ENCODE measurements at places on chromosomes 5 and 9. TPM values are rescaled to one million over a fixed set of nuclear protein-coding genes. Genes with fewer than 3 reads are reported as not detected.

The ZNF462 gene
- polyA plus RNA-seq: 6.3 TPM

The SREK1IP1 gene
- 6.5 TPM for polyA plus RNA-seq

The PCDHB10 gene
- polyA plus RNA-seq: 0.78 TPM

The IFNB1 gene
- polyA plus RNA-seq: not detected

The WDR38 gene
- polyA plus RNA-seq: not detected

The C9orf50 gene
- 0.14 TPM for polyA plus RNA-seq

The NDUFAF2 gene
- polyA plus RNA-seq: 53.2 TPM

DNA sequence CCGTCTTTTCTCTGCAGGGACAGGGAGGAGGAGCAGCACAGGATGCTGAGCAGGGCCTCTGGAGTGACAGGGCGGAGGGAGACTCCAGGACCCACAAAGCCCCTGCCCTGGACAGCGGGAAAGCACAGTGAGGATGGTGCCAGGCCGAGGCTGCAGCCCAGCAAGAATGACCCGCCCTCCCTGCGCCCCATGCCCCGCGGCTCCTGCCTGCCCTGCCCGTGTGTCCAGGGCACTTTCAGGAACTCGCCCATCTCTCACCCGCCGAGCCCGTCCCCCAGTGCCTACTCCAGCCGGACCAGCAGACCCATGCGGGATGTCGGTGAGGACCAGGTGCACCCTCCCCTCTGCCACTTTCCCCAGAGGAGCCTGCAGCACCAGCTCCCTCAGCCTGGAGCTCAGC lies 9.1 kb upstream of the EXOC3 start:
- no peak for DNase-seq

GRCh38 chr9:87722393-87723088 lies 3.4 kb upstream of the CTSL start:
- no peak for DNase-seq

DNA sequence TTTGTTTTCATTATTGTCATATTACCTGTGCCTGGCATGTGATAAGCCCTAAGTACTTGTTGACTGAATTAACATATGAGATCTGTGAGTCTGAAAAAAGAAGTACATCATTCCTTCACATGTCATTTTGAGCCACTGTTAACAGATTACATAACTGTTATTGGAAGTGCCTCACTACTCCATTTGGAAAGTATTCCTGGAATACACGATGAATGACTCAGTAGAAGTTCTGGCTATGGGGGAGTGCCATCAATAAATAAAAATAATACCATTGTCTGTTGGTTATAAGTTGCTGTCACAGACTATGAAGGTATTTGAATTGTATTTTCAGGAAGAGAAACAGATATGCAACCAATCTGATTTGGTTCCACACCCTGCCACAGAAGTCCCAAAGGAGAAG lies 12.9 kb downstream of the NIPSNAP3B start:
- DNase-seq: peak; percentile 56

GRCh38 chr5:116009806-116010205 lies 22.5 kb upstream of the ARL14EPL start:
- DNase-seq: no peak

DNA sequence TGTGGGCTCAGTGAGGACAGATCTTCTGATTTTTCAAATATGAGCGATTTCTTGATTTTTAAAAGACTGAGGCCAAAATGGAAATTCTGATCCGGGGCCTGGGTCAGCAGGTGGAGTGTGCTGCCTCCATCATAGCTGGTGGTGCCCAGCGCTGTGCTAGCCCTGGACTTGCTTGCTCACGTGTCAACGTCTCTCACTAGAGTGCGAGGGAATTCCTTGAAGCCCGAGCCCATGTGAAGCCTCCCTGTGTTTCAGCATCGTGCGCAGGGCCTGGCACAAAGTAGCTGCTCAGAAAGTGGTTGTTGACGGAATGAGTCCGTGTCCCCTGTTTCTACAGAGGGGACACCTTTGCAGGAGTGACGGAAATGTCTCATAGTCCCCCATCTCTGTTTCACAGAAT lies 50.5 kb downstream of the RGS3 start:
- DNase-seq: no peak

DNA sequence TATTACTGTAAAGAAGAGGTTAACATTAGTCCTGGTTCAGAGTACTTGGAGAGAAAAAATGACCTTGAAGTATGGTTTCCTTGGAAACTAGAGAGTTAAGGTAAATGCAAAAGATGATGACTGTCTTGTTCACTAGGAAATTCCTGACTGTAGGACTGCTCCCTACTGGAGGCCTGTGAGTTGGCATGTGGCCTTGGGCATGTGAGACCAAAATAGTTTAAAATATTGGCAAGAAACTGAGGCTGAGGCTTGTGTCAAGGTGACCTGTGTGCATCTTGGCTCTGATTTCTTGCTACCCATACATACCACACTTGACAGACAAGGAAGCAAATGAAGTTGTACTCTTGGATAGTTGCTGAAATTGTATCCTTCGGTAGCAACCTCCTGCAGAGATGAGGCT lies 96.5 kb downstream of the TARS1 start:
- peak; percentile 20 for DNase-seq

Measured in fibroblast of lung (primary cell).